Renal cortex interstitium (tissue), 15 donors: ENCODE measurements at places on chromosomes 12 and 14. TPM values are rescaled to one million over a fixed set of nuclear protein-coding genes. Genes with fewer than 3 reads are reported as not detected.
A peak's percentile ranks its signal among the peaks of the same experiment; 100 is the strongest.

GRCh38 chr12:12964255-12964654 is 12.3 kb upstream of the GPRC5D start:
- DNase-seq = no peak

- DNase-seq = no peak
These were observed 50.3 kb upstream of the ABCC9 start for GRCh38 chr12:21991526-21991925.

DNA sequence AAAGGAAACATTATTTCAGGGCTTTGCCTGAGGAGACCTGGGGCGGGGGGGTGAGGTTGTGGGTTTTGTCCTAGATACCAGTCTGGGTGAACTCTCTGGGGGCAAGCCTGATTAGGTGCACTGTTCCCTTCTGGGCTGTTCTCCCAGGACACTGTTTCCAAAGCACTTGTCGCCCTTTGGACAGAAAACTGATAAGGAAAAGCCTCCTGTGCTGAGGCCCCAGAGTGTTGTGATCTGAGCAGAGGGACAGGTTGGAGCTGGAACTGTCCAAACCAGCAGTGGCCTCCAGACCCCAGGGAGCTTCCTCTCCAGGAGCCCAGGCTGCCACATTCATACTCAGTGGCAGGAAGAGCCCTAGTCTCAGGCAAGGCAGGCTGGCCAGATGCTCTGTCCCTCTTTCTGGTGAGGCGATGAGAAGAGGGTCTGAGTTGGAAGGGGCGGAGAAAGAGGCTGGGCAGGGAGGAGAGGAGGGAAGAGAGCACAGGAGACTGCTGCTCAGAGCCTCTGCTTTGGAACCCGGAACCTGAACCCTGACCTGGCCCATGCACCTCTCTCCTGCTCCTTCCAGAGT is 1.9 kb downstream of the GALNT16 start:
- no peak for DNase-seq

GRCh38 chr12:20450591-20451180 is 82.3 kb downstream of the PDE3A start:
- DNase-seq = no peak

- DNase-seq = peak; percentile 65
These were observed 199.7 kb downstream of the ANO2 start for GRCh38 chr12:5745251-5745888.

The SLCO1B1 gene
- not detected for polyA plus RNA-seq

The C3AR1 gene
- 4.0 TPM for polyA plus RNA-seq
